ENCODE measurements at places on chromosomes 3 and 15. TPM values are rescaled to one million over a fixed set of nuclear protein-coding genes. Genes with fewer than 3 reads are reported as not detected.

Gene HCLS1
- 24.0 TPM for total RNA-seq

GRCh38 chr3:143207338-143207961 lies 87.9 kb downstream of the CHST2 start:
- no peak for DNase-seq

DNA sequence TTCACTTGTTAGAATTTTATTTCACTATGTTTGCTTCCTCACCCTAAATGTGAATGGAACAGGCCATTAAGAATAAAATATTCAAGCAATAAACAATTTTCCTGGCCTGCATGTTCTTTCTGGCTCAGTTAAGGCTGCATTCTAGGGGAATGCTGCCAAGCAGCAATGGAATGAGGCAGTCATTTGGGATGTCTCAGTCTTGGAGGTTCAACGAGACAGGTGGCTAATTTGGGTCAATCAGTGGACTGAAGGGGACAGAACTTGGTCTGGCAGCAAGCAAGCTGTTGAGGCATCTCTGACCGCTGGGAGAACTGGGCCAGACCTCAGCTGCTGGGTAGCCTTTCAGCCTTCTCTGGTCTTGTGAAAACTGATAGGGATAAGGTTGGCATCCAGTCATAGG lies 241.6 kb downstream of the NLGN1 start:
- no peak for DNase-seq

Gene FETUB
- total RNA-seq, result not detected

DNA sequence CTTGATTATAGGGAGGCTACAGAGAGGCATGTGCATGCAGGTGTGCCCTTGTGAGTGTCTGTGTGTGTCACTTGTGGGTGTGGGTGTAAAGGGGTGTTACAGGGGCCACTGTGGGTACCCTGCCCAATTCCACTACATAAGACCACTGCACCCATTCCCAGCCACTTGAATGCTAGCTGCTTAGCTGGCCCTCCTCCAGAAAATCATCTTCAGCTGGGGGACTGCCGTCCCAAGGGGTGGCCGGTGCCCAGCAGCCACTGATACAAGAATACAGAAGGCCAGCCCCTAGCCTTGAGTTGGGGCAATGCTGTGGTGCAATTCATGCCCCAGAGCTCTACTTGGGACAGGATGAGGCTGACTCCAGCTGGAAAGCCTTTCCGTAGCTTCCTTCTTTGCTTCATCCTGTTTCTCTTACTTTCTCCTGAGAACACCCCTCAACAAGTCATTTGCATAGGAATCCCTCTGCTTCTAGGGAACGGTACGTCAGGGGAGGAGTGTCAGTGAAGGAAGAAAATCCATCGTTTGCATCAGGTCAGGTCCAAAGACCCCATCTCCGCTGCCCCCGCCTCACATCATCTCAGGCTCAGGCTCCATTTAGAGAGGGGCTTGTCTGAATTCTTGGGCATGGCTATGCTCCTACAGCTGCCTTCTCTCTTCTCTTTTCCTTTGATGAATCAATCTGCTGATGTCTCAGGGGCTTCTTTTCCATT lies 72.0 kb downstream of the SCN5A start:
- DNase-seq, result no peak

Gene ZNF860
- total RNA-seq, result 1.1 TPM

Gene DUOXA1
- not detected for total RNA-seq

Gene FAM98B
- total RNA-seq, result 5.0 TPM

DNA sequence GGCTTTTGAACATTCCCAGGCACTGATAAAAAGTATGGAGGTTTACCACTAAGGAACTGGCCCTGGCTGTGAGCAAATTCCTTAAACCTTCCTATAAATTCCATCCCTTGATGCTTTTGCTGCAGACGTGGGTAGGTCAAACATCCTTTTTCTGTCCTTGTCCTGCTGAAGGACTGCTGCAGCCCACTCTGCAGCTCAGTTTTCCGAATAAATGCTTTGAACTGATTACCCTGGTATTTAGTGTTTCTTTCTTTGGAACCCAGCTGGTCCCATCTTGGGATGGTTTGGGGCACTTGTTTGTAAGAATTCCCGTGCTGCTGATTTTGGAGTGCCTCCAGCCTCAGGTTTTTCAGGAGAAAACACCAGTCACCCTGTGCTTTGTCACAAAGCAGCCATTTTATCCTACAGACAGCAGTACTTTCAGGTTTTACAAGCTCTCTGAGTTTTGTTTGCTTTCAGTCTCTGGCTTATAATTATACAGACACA lies 815.9 kb downstream of the VGLL3 start:
- no peak for DNase-seq

- no peak for DNase-seq
Measured at GRCh38 chr3:138984816-138985215, 21.3 kb downstream of the PRR23A start.

DNA sequence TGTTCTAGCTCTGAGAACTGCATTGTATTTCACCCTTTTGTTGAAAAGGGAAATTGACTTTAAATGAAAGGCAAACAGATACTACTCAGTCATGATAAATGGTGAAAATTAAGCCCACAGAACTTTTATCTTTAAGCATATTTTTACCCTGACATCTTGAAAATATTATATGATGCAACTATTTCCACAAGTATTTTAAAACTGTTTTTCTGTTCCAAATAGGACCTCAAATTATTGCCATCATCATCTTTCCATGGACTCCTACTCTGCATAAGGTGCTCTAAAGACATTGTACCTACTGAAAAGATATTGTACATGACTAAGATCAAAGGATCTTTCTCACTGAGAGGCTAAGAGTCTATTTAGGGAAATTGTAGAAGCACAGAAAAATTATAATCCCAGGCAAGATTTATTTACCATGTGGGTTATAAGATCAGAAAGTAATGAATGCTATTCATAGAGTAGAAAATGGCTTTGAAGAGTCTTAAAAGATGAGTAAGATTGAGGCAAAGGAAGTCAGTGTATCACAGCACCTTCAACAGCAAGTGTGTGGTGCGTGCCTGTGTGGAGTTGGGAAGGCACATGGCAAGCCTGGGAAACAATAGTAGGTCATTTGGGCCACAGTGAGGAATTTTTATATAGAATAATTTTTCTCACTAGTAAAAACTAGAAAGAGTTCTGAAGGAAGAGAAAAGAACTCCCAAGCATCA lies 68.8 kb downstream of the VGLL3 start:
- DNase-seq, result no peak

- DNase-seq, result no peak
Measured at GRCh38 chr3:24476871-24477656, 17.6 kb downstream of the THRB start.

- no peak for DNase-seq
Measured at GRCh38 chr3:157412323-157412855, 24.3 kb upstream of the PTX3 start.

Gene NAALADL2
- 0.20 TPM for total RNA-seq

GRCh38 chr15:66483131-66483566 lies 14.4 kb downstream of the SNAPC5 start:
- DNase-seq, result no peak

- DNase-seq, result peak; percentile 11
Measured at GRCh38 chr15:73632670-73633058, 525 bp downstream of the NPTN start.

- DNase-seq, result no peak
Measured at GRCh38 chr15:45829336-45830153, 194.7 kb downstream of the SQOR start.

Gene ARPIN
- 11.1 TPM for total RNA-seq

Gene ZMYND10
- total RNA-seq, result 0.20 TPM

Gene GCNT3
- total RNA-seq, result not detected

DNA sequence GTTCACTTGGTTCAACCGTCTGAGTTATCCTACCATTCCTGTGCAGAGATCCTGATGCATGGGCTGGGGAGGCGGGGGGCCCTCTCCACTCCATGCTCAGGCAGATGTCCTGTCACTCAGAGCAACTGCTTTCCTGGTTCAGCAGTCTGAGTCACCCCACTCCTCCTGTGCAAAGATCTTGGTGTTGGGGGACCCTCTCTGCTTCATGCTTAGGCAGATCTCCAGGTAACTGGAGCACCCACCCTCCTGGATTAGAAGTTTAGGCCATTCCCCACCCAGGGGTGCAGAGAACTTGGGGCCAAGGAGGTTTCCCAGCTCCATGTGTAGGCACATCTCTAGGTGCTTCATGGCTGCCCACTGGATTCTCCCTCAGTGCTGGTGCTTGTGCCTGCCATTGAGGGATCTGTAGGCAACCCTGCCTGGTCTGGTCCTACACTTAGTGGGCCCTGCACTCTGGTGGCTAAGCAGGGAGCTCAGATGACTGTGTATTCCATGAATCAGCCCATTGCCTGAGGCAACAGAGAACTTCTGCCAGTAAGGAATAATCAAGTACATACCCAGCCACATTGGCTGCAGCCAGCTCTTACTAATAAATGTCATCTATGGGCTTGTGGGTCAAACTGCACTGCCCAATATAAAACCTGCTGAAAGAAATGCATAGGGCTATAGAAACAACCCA lies 465.4 kb upstream of the THBS1 start:
- no peak for DNase-seq

DNA sequence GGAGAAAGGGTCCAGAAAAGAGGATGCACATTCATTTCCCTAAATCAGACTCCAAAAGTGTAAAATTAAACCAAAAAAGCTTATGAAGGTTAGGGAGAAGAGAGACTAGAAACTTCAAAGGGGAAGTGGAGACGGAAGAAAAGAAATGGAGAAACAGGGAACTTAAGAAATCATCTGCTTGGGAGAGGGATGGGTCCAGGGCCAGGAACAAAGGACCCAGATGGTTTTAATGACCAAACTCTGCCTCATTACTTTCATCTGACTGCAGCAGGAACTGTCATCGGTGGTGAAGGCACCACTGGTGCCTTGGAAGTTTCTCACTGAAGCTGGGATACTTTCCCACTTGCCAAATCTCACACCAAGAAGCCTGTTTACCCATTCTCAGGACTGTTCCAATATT lies 70.5 kb upstream of the SLC4A7 start:
- no peak for DNase-seq

- DNase-seq, result no peak
Measured at GRCh38 chr15:88880944-88881740, 14.2 kb downstream of the HAPLN3 start.

DNA sequence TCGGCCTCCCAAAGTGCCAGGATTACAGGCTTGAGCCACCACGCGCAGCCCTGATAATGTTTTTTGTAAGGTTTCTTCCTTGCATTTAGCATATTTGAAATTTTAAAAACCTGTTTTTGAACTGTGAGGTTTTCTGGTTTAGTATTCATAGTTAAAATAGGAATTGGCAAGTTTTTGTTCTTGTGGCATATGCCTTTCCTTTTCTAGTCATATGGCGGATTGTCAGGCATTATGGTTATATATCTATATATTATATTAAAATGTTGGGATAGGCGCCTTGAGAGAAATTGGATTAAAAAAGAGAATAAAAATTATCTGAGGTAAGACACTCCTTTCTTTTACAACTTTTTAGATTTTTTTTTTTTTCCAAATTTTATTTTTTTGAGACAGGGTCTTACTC lies 28.4 kb downstream of the FXR1 start:
- no peak for DNase-seq

- no peak for DNase-seq
Measured at GRCh38 chr3:66390013-66390412, 110.8 kb downstream of the LRIG1 start.

GRCh38 chr3:190197346-190197763 lies 76.7 kb upstream of the P3H2 start:
- DNase-seq, result no peak

- no peak for DNase-seq
Measured at GRCh38 chr15:54568381-54568780, 590.1 kb downstream of the UNC13C start.

GRCh38 chr3:120559242-120560061 lies 36.7 kb upstream of the NDUFB4 start:
- DNase-seq, result no peak

Gene LSMEM2
- not detected for total RNA-seq

Gene CEP70
- total RNA-seq, result 7.6 TPM

GRCh38 chr3:46471371-46471914 lies 6.7 kb upstream of the LTF start:
- no peak for DNase-seq

GRCh38 chr3:160200353-160200752 lies 24.9 kb upstream of the C3orf80 start:
- DNase-seq, result no peak

Gene DNAH12
- total RNA-seq, result not detected

- DNase-seq, result peak; percentile 37
Measured at GRCh38 chr3:37944391-37944842, 46.2 kb upstream of the VILL start.

Gene GHSR
- total RNA-seq, result not detected

DNA sequence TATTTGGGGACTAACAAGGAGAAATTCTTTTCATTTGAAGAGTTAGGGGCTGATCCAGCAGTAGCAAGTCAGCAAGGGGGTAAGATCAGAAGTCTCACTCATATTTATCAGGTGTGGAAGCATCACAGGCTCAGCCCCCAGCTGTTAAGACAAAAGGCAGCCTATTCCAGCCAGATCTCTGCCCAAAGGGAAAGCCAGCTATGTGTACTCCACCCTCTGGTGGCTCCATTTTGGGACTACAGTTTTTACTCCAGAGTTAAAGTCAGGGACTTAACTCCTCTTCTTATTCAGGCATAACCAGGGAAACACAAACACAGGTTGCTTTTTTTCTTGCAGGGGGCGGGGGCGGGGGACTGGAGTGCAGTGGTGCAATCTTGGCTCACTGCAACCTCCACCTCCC lies 19.2 kb downstream of the UBP1 start:
- DNase-seq, result no peak

DNA sequence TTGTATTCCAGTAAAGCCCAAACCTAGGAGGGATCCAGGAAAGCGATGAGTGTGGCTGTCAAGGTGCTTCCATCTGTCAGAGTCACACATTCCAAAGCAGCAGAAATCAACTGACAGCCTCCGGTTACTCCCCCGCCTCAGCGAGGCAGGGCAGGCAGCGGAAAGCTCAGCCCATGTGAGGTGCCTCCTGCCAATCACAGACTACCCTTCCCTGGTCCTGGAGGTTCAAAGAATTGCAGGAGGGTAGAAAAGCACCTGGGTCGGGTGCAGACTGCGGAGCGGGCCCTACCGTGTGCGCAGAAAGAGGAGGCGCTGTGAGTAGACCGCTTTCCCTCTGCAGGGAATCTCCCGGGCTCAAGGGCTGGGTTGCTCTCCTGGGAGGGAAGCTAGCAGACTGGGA lies at the start of gene UPK1B:
UPK1B (plus strand) TSS at position 274 of the 400 bp plus-strand sequence. CDS start 13,144 bp downstream, outside the sequence.
- DNase-seq, result no peak

DNA sequence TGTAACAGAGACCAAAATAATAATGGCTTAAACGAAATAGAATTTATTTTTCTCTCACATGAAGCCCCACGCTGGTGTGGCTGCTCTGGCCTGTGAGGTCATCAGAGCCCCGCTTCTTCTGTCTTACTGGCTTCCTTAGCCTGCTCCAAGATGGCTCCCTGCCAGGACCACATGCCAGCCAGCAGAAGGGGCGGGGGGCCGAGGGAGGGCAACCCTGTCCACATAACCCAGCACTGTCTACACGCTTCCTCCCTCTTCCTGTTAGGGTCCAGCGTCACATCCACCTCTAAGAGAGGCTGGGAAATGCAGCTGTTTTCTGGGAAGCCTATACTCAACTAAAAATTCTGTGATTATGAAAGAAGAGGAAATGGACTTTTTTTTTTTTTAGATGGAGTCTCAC lies 107.9 kb upstream of the DLG1 start:
- DNase-seq, result peak; percentile 86

DNA sequence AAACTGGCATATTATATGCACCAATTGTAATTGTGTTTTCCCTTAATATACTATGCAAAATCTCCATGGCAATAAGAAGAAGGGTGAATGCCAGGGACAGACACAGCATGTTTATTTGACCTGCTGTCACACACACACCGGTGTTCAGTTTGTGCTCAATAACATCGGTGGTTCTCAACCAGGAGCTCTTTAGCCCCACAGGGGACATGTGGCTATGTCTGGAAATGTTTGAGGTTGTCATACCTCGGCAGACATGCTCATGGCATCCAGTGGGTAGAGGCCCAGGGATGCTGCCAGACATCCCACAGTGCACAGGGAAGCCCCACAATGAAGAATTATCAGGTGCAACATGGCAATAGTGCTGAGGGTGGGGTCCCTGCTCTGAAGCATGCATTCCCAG lies 38.2 kb downstream of the GLB1 start:
- no peak for DNase-seq

Data from lung microvascular endothelial cell (primary cell).